ENCODE measurements at places on chromosomes 1 and 21.

- DNase-seq, result no peak
Measured at GRCh38 chr1:31609514-31610118, 7.9 kb upstream of the HCRTR1 start.

- DNase-seq, result no peak
Measured at GRCh38 chr1:29531596-29531995, 295.3 kb downstream of the PTPRU start.

DNA sequence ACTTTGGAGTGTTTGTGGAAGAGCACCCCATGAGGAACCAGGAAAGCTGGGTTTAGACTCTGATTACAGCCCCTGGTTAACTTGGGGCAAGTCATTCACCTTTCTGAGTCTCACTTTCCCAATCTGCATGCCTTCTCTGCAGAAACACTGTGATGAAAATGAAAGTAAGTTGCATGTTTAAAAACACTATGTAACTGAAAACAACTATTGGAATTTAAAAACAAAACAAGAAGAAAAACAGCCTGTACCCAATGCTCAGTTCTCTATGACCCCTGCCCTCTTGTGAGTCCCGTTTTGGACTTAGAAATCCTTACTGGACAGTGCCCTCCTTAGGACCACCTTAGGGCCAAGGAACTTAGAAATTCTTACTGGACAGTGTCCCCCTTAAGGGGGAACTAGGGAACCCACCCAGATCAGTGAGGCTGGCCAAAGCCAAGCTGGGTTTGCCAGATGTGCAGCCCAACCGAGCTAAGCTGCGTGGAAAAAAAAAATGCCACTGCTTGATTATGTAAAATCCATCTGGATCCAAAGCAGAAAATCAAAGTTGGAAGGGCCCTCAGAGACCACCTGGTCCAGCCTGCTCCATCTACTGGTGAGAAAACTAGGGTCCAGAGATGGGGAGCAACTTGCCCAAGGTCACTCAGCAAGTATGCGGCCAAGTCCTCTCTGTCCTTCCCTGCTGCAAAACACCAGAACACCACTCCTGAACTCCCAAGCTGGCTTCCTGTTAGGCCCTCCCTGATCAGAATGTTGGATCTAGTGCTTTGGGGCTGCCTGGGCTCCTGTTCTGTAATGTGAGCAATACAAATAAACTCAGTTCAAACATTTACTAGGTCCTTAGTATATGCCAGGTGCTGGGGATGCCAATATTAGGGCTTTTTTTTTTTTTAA lies 77.7 kb downstream of the MRPL37 start:
- DNase-seq, result no peak

GRCh38 chr1:65265651-65266351 lies 43.5 kb upstream of the DNAJC6 start:
- DNase-seq, result peak; percentile 35
